ENCODE measurements at places on chromosomes 2 and 18.

GRCh38 chr2:43239981-43240765 lies 13.8 kb upstream of the ZFP36L2 start:
- DNase-seq = no peak

DNA sequence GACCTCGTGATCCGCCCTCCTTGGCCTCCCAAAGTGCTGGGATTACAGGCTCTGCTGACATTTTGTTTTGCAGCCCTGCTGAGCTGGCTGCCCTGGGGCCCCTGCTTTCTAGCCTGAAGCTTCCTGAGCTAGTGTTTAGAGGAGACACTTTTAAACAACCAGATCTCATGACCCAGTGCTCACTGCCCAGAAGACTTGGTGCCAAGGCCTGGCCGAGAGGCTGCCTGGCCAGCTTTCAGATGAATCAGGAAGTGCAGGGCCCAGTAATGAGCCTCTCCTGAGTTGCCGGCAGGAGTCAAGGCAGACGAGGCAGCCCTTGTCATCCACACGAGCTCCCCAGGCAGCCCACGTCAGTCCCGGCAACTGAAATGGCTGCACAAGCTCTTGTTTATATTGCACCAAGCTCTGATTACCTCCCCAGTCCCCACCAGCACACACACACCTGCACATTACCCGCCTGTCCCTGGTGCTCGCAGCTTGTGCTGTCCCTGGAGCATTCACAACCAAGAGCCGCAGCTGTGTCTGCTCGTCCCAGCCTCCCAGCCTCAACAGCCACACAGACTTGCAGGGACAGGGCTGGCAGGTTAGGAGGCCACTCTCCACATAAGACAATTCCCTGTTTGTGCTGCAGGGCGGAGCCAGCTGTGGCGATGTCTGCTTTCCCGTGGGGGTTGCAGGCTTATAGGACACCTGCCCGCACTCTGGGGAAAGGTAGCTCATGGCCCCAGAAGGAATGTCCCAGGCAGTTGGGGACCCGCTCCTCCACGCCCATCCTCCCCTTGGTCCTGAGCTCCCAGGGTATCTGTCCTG lies 331.2 kb upstream of the MYT1L start:
- DNase-seq = no peak

DNA sequence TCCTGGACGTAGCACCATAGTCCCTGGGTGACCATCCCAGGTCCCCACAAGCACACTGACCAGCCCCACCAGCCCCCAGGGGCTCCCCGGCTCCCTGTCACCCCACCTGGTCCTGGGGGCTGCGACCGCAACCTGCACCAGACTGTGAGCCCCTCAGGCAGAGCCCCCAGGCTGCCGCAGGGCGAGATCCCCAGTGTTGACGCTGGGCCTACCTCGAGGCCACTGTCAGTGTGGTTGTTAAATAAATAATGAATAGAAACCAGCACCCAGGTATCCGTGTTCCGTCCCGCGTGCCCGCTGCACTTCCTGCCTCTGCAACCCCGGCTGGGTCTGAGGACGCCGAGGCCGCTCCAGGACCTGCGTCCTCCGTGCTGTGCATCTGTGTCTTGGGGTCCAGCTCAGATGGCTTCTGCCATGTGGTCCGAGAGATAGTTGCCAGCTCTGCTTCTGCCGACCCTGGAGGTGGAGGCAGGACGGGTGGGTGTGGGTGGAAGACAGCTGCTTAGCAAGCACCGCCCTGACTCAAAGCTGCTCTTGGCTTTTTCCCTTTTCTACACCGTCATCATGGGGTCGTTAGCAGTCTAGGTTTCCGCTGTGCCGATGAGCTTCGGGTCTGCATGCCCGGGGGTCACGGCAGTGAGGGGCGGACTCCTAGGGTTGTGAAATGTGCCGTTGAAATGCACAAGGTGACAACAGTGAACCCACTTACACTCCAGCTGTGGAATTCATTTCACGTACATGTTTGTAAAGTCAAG lies 74.2 kb downstream of the NFATC1 start:
- DNase-seq = no peak

DNA sequence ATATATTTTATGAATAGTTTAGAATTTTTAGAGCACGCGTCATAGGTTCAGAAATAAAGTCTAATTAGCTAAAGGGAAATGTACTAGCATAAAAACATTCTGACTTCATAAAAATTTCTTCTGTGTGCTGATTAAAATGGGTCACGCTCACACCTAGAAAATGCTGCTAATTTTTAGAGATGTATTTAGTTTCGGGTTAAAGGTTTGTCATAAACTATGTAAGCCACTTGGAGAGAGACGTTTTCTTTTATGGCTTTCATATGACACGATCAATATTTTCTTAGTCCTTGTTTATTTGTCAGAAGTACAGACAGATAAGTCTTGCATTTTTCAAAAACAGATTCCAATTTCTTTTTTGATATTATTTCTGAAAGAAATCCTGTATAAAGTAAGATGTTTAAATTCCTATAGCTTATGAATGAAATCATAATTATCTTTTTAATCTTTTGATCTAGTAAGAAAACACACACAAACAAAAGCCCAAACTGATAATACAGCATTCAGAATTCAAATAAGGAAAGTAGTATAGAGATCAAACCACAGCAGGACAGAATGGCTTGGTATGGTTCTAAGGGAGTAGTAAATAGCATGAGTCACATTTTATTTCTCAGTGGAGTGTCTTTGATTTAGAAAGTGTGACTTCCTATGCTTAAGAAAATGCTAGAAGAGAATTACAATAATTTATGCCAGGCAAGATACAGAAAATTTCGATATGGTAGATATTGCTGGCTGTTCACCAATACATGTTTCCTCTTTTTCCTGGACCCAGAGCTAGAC lies 236.6 kb downstream of the GPD2 start:
- DNase-seq = no peak

- DNase-seq = no peak
Measured at GRCh38 chr2:174945601-174946260, 59.5 kb downstream of the CHN1 start.

GRCh38 chr2:179694963-179695362 lies 166.4 kb downstream of the ZNF385B start:
- DNase-seq = no peak
